RPMI8226 (cell line): ENCODE measurements at places on chromosomes 2 and 18.

DNA sequence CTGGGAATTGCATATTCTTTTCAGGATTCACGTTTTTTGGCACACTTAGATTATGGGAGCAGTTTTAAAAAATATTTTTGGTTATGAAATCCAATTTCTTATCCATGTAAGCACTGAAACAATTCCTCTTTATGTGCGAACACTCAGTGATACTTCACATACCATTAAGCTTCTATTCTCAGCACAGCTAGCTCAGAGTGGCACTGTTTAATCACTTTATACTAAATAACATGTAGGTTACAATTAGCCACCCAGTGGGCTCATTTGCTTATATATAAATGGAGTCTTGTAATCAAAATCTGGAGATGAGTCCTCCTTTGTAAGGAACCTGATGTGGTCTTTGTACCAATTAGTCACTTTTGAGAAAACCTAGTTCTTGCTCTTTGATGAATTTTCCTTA is 11.3 kb upstream of the MC4R start:
- no peak for DNase-seq

DNA sequence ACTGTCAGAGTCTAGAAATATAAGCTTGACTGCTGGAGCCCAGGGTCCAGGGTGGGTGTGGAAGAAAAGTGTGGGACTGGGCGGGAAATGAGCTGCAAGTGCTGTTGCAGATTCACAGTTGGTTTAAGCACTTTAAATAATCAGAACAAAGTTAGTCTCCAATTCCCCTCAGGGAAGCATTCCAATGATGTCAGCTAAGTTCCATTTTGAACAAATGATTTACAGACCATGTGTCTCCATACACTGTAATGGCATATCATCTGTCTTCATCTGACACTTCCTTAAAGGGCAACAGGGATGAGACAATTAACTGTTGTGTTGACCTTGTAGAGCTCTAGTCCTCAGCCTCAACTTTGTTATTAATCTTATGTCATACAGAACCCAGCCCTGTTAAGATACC is 31.5 kb upstream of the REG3A start:
- no peak for DNase-seq

DNA sequence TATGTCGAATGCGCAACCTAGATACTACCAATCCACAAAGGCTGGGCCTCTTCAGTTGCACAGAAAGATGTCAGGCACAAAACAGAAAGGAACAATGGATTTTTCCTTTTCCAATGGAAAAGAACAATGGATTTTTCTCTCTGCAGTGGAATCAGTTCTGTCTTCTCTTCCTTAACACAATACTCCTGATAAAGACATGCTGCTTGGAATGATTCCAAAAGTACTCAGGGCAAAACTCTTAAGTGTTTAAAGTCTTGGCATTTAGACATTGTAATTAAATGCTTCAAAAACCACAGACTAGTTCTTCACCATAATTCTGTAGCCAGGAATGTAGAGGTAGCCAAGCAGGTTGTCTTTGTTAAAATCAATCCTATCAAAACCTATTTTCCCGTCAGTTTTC is 46.7 kb upstream of the FLACC1 start:
- DNase-seq, result no peak

GRCh38 chr2:172462849-172463381 is 35.5 kb downstream of the ITGA6 start:
- peak; percentile 38 for DNase-seq

DNA sequence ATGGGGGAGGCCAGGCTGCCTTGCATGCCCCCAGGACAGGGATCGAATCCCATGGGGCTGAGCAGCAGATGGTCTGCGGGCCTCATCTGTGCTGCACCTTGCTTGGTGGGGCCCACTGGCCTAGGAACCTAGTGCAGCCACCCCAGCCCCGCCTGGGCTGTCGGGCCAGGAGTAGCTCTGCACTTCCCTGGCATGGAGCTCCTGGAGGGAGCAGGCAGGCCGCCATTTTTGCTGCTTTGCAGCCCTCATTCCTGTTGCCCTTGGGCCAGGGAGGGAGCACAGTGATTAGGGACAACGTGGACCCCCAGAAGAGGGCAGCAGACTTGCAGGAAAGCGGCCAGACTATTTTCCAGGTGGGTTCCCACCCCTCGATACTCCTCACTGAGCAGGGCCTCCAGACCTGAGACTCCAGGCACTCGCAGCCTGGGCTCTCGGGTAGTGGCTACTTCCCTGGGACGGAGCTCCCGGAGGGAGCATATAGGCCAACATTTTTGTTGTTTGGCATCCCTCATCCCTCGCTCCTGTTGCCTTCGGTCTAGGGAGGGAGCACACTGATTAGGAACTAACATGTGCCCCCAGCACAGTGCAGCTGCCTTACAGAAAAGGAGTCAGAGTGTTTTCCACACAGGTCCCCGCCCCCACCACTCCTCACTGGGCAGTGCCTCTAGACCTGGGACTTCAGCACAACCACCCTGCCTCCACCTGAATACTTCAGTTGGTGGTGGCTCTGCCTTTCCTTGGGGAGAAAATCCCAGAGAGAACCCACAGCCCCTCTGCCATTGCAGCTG is 99.5 kb downstream of the MAIP1 start:
- DNase-seq, result no peak

GRCh38 chr2:121960251-121960650 is 204.8 kb downstream of the TSN start:
- no peak for DNase-seq
